Endothelial cell (in vitro differentiated cells): ENCODE measurements at places on chromosomes 3 and 15. TPM values are rescaled to one million over a fixed set of nuclear protein-coding genes. Genes with fewer than 3 reads are reported as not detected.

The PATL2 gene
- 0.69 TPM for total RNA-seq

The PEX11A gene
- total RNA-seq: 4.5 TPM

The LMCD1 gene
- total RNA-seq: 9.5 TPM

The MASP1 gene
- total RNA-seq: 0.56 TPM

The TGM4 gene
- not detected for total RNA-seq
